SK-N-SH (cell line): ENCODE measurements at places on chromosomes 16 and 17. TPM values are rescaled to one million over a fixed set of nuclear protein-coding genes. Genes with fewer than 3 reads are reported as not detected.

Gene TPSG1
- not detected in 2 replicates for polyA plus RNA-seq

Gene SLC26A11
- polyA plus RNA-seq, result 32.7 and 35.9 TPM in 2 replicates

Gene TBC1D3E
- polyA plus RNA-seq, result not detected in 2 replicates

Gene TMEM231
- 18.1 and 30.9 TPM in 2 replicates for polyA plus RNA-seq

Gene NOXO1
- 0.19 and 0.21 TPM in 2 replicates for polyA plus RNA-seq

Gene ZNF174
- polyA plus RNA-seq, result 10.5 and 12.9 TPM in 2 replicates
